ENCODE measurements at places on chromosomes 2 and 18.

- DNase-seq: no peak
These were observed 248.8 kb upstream of the SLC39A10 start for GRCh38 chr2:195408196-195408595.

DNA sequence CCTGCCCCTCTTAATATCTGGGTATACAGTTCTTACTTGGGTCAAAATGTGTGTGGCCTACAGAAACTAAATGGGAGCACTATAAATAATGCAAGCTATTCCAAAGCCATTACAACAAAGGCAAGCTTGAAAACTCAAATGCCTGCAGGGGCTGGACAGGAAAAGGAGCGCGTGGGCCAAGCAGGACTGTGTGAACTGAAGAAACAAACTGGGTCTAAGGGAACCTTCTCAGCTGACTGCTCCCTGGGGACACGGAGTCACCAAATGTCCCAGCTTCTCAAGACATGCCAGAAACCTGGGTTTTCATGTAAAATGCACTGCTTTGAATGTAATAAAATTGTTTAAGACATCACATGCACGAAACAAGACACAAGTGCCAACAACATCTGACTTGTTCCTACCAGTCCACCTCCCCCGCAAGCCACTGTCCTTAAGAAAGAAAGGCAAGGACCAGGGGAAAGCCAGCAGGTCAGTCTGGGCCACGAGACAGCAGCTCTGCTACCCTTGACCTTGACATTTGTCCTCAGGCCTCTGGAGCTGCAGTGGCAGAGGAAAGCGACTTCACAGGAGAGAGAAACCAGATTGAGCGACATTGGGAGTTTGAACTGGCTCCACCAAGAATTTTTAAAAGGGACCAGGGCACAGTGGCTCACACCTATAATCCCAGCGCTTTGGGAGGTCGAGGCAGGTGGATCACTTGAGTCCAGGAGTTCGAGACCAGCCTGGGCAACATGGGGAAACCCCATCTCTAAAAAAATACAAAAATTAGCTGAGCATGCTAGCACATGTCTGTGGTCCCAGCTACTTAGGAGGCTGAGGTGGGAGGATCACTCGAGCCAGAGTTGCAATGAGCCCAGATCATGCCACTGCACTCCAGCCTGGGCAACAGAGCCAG lies 89.7 kb upstream of the SH3BP4 start:
- DNase-seq: no peak

GRCh38 chr2:233265899-233266431 lies 14.5 kb downstream of the ATG16L1 start:
- DNase-seq: no peak

- no peak for DNase-seq
These were observed 80.4 kb downstream of the MYO3B start for GRCh38 chr2:170258382-170258781.
